ENCODE measurements at places on chromosomes 12 and 14.

DNA sequence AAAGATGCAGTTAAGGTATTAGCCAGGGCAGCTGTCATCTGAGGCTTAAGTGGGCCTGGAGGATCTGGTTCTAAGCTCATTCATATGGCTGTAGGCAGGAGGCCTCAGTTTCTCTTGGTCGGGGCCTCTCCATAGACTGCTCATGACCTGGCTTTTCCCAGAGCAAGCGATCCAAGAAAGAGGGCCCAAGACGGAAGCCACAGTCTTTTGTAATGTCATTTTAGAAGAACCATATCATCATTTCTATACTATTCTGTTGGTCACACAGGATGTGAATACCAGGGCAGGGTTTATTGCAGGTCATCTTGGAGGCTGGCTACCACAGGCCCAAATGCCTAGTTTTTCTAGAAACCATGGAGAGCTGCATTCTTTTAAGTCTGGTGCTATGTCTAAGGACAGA, 47.7 kb downstream of the GNG2 start:
- DNase-seq: no peak

- no peak for DNase-seq
Observed at GRCh38 chr14:74514471-74514941, 20.9 kb downstream of the ISCA2 start.

DNA sequence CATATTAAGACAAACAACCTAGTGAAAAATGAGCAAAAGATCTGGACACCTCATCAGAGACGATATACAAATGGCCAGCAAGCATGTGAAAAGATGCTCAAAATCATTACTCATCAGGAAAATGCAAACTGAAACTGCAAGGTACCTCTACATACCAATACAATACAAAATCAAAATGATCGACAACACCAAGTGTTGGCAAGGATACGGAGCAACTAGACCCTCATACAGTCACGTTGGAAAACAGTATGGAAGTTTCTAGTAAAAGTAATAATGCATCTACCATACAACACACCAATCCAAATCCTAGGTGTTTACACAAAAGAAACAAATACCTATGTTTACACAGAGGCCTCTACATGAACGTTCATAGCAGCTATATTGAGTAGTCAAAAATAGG, 99.9 kb downstream of the IPO8 start:
- no peak for DNase-seq

DNA sequence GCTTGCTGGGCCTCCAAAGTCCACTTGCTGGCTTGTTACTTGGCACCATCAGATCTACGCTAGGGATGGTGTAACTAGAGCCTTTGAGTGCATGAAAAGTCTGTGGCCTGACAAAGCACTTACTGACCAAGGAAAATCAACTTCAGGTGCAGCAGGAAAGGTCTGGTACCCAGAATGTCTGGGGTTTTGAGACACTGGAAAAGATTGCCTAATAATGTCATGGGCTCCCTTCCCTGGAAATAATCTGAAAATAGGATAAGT, 106.7 kb downstream of the ZFP36L1 start:
- no peak for DNase-seq

GRCh38 chr14:34538871-34539406, 562 bp downstream of the EAPP start:
- no peak for DNase-seq

GRCh38 chr12:121190523-121191031, 19.4 kb upstream of the P2RX4 start:
- no peak for DNase-seq

Measured in activated CD4-positive, alpha-beta T cell treated with anti-CD3 and anti-CD28 coated beads for 4 hours (primary cell).